ENCODE measurements at places on chromosomes 4 and X.

- DNase-seq: no peak
Measured at GRCh38 chrX:123720486-123720885, 12.4 kb downstream of the THOC2 start.

DNA sequence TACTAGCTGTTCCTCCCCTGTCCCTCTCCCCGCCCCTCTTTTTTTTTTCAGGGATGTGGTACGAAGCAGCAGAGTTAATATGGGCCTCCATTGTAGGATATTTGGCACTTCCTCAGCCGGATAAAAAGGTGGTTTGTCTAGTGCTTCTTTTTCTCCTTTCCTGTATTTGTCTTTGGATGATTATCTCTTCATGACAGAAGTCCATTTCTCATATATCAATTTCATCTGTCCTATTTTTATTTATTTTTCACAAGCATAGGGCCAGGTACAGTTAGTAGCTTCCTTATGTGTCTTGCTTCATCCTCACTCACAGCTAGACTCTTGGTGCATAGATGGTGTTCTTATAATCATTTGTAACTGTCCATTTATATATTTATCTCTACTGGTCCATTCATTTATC, 89.6 kb downstream of the NEUROG2 start:
- no peak for DNase-seq

- peak; percentile 3 for DNase-seq
Measured at GRCh38 chrX:140057001-140057411, 91.7 kb upstream of the CXorf66 start.

DNA sequence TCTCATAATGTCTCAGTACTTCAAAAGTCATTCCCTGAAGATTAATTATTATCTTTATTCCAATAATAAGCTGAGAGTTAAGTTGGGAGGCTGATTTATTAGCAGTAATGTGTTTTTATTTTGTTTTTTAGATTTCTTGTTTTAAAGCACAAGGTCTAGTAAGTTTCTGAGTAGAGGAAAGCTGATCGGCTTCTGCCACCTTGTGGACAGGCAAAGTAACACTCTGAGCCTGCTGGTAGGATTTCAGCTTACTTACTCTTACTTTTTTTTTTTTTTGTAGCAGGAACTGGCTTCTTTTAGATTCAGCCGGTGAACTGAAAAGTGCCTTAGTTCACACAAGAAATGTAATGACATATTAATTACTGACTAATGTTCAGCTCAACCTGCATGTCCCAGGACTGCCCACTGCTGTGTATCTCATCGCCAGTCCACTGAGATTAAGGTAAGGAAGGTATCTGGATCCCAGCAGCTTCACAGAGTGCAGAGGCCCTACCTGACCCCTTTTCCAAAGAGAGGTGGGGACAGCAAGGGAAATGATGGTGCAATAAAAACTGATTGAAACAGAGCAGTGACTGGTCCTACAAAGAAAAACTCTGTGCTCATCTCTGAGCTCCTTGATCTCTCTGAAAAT, 126.5 kb downstream of the ADGRA3 start:
- DNase-seq: no peak

GRCh38 chr4:7037425-7037824, 5.7 kb upstream of the TADA2B start:
- no peak for DNase-seq

- DNase-seq: no peak
Measured at GRCh38 chr4:134691915-134692314, 490.3 kb upstream of the PABPC4L start.

- no peak for DNase-seq
Measured at GRCh38 chrX:13082206-13083065, 38.0 kb upstream of the FAM9C start.

DNA sequence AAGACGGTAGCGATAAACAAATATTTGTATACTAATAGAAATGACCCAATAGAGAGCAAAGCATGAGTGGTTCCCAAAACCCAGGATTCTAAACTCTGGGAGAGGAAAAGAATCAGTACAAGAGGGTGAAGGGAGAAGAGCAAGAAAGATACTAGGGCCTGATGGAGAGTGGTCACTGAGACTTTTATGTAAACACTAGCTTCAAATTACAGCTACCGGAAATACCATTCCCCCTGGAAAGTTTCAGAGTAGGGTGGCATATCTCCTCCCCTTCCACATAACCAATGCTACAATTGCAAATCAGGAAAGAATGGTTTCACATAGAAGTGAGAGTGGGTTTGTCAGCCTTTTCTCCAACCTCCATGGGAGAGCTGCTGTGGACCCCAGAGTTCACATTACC, 77.1 kb downstream of the EIF4E start:
- DNase-seq: no peak

DNA sequence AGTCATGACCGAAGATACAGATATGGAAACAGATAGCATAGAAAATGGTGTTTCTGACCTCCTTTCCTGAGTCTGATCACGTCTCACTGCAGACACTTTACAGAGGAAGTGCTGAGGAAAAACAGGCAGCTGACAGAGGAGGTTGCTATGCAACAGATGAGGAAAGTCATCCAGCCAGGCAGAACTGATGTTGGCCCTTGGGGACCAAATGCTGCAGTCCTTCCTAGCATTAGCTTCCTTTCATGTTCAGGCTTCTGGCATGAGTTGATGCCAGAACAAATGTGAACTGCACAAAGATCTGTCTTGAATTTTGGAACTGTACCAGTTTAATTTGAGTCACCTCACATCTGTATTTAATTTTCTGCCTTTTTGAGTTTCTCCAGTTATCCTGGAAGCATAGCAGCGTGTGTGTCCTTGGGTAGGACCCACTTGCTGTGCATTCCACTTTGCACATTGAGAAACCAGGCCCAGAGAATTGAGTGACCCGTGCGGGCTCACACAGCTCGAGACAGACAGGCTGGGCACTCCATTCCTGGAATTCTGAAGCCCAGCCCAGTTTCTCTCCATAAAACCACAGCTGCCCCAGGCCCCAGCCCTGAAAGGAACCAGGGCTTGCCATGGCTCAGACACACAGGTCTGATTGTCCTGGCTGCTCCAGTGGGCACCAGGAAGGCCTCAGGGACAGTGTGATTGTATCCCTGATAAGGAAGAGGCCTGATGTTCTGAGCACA, 1.4 kb upstream of the MAGED1 start:
- DNase-seq: no peak

GRCh38 chr4:123507376-123507775, 110.8 kb downstream of the SPRY1 start:
- DNase-seq: no peak

GRCh38 chr4:183397741-183398297, 46.6 kb upstream of the CDKN2AIP start:
- DNase-seq: no peak

DNA sequence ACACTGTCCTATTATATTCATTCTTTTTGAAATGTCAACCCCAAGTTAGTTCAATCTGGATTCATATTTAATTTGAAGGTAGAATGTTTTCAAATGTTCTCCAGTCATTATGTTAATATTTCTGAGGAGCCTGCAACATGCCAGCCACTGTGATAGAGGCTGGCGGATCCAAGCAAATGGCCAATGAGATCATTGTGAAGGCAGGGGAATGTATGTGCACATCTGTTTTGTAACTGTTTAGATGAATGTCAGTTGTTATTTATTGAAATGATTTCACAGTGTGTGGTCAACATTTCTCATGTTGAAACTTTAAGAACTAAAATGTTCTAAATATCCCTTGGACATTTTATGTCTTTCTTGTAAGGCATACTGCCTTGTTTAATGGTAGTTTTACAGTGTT, 1.6 kb downstream of the CXCL1 start:
- no peak for DNase-seq

- no peak for DNase-seq
Measured at GRCh38 chr4:159460371-159460770, 357.5 kb downstream of the RAPGEF2 start.

DNA sequence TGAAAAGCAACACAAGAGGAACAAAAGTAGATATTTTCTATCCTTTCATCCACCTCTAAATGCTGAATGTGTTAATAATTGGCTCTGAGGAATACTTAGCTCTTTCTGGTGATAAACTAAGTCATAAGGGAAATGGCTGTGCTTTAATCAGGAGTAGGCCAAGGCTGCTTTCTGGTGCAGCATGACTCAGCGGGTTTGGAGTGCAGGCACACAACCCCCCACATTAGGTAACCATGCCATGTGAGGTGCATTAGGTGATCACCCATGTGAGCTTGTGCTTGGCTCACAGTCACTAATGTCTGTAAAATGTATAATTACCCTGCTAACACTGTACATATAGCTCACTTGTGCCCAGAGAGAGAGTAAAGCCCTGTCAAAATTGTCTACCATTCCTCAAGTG, 57.2 kb downstream of the USP38 start:
- no peak for DNase-seq

DNA sequence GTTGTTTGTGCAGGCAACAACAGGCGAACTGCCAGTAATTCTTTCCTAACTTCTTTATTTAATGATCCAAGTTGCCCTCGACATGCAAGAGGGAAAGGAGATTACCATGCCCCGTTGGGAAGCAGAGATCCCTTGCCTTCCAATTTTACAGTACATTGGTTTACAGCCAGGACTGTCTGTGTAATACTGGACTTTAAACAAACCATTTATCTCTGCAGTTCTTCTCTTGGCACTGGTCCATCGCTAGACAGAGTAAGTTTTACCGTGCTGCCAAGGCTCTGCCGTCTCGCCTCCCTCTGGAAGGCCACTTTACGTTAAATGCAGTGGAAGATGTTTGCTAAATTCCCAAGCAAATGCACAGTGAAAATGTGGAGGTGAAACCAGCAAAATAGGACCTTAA, 660.3 kb upstream of the PRKX start:
- no peak for DNase-seq

DNA sequence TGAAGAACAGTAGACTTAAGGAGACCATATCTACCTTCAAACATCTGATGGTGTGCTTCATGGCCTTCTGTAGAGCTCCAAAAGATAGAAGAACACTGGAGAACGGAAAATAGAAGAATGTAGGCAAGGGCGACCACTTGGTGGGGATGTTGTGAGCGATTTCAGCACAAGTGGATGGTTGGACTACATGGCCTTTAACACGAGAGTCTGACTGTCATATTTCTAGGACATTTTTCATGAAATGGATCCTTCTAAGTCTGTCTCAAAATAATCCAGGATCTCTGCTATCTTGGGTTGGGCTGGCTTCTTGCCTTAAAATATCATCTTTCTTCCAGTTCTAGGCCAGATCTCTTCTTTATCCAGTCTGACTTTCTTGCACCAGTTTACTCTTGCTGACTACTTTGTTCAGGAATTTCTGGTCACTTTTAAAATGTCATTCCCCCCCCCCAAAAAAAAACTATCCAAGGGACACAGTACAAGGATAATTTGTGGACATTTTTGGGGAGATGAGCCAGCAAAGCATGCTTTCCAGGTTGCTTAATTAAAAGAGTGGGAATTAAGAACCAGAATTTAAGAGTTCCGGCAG, 1.2 kb upstream of the MID1IP1 start:
- no peak for DNase-seq

DNA sequence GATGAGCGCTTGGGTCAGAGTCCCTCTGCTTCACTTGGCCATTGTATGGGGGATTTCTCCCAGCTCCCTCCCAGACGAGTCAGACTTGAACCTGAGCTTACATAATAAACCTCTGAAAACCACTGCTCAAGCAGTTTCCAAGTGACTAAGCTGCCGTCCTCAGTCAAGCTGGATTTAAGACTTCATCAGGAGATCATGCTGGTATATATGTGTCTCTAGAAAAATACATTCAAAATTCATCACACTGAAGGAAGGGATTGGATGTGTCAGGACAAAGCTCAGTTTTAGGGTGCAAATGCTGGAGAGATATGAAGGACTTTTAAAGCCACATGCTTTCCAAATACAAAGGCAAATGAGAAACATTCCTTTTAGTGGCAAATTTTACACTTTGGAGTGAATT, 114.3 kb downstream of the QDPR start:
- no peak for DNase-seq

DNA sequence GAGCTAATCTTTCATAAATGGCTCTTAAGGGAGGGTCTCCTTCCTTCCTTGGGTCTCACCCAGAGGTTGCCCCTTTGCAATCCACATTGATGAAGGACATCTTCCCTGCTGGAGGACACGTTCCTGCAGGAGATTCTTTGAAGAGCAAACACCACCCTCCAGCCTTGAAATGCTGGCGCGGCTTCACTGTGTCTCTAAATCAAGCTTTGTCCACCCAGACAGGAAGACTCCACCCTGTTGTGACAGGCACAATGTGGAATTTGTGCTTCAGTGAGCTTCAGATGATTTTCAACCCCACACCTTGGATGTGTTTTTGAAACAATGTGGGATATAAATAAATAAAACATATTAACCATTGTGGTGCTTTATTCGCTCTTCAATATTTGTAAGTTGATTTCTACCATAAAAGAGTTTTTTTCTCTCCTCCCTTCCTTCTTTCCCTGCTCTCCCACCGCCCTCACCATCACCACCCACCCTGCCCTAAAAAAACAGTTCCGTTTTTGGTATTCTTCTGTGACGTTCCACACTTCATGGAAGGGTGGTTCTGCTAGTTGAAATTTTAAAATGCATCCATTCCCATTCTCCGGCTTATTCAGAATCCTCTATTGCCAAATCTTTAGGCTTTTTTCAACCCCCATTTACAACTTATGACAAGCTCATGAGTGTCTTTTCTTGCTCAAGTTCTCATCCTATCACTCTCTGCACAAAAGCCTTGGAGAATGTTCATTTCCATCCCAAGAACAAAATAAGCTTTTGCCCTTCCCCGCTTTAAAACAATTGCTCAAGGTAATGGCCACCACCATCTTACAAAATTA, 264.3 kb downstream of the RAPGEF2 start:
- DNase-seq: no peak

DNA sequence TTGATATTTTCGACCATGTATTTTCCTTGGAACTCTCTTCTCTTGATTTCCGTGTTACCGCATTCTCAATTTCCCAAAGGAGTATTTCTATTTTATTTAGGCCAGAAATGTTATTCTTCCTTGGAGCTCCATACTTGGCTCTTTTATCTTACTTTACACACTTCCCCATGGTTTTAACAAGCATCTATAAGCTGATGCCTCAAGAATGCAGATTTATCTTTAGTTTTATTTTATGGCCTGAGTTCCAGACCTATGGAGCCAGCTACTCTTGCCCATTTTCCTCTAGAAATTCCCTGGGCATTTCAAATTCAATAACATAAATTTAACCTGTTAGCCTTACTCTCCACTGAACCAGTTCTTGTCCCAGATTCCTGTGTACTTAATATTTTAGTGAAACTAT, 43.7 kb downstream of the SULT1E1 start:
- DNase-seq: no peak

DNA sequence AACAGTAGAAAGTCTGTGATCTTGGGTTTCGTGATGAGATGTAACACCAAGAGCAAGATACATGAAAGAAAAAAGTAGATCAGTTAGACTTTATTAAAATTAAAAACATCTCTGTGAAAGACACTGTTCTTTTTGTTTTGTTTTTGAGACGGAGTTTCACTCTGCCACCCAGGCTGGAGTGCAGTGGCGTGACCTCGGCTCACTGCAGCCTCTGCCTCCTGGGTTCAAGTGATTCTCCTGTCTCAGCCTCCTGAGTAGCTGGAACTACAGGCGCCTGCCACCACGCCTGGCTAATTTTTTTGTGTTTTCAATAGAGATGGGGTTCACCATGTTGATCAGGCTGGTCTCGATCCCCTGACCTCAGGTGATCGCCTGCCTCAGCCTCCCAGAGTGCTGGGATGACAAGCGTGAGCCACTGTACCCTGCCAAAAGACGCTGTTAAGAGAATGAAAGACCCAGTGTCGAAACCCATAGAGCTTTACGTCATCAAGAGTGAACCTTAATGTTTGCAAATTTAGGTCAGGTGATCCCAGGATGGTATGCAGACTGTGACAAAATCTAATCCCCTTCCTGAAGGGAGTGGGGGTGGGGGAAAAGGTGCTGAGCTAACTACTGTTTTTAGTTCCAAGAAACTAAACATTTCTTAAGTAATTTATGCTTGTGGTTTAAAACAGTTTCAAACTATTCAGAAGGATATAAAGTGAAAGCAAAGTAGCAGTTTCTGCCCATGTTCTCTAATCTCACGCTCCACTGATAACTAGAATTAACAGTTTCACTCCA, 8.0 kb downstream of the OFD1 start:
- DNase-seq: no peak
